ENCODE measurements at places on chromosomes 5 and 9.

DNA sequence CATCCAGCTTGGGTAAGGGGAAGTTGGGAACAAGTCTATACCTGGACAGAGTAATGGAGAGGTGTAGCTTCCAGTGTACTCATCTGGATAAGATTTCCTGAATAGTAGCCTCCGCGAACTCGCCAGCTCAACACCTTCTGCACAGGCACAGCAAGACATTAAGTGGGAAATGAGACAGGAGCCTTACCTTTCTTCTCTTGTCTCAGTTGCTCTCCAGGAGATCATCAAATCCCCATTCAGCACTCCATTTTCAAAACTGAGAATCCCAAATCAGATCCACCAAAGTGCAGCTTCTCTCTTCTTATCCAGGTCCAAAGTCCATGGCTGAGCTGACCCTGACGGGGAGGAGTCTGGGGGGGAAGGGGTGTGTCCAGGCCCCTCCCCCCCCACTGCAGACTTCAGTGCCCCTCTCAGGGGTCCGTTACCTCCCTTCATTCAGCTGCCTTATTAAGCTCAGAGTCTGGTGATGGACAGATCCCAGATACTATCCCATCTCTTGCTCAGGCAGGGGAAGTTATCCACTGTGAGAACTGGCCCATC, 5.9 kb upstream of the MGAT1 start:
- no peak for DNase-seq

DNA sequence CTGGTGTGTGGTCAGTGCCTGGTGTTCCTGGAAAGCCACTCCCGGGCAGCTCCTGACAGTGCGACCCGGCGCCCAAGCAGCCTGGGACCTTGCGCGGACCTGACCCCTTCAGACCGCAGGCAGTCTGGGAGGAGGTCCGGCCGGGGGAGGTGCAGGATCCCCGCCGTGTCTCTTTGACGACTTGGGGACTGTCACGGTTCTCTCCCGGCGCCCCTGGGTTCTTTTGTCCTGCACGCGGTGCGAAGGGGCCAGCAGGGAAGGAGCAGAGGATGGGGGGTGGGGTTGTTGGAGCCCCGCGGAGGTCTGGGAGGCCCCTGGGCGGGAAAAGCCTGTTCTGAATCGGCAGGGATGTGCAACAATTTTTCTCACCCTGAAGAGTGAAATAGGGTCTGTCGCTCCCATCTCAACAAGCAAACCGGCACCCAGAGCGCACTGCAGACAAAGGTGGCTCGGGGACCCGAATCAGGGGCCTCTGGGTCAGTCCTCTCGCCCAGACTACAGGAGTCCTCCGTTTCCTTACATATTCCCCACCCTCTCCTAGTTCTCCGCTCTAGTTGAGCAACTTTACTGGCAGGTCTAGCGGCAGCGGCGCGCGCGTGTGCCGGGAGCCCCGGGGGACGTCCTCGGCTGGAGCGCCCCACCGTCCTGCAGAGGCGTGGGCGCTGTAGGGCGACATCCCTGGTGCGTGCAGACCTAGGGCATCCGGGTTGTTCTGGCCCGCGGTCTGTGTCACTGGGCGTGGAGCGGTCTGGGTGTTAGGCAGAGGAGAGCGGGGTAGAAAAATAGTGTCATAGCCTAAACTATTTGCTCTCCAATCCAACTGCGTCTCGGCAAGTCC, 1.2 kb downstream of the VCAN start:
- DNase-seq = peak; percentile 62

GRCh38 chr5:64156261-64156660, 9.4 kb upstream of the RNF180 start:
- no peak for DNase-seq

DNA sequence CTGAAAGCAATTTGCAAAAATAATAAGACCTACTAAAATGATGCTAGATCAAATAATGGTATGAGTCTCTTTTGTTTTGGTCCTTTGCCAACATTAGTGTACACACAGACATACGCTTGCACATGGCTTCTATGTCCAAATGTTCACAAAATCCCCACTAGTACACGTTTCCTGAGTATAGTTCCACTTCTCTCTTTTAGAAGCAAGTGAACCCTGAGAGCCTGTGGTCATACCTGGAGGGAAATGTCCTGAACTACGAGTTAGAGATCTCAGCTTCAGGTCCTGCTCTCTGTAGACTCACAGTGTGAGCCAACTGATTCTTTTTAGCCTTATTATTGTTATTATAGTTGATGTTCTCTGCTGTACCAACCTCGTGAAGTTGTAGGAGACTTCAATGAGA, 47.3 kb upstream of the ACTBL2 start:
- no peak for DNase-seq

- no peak for DNase-seq
These were observed 190.1 kb downstream of the PAX5 start for GRCh38 chr9:36843964-36844363.

- no peak for DNase-seq
These were observed 15.9 kb downstream of the RFX3 start for GRCh38 chr9:3509926-3510325.

GRCh38 chr9:87659534-87660419, 66.1 kb upstream of the CTSL start:
- no peak for DNase-seq

- DNase-seq = no peak
These were observed 185.9 kb downstream of the DMRT2 start for GRCh38 chr9:1236061-1236460.

GRCh38 chr5:1505506-1506241, 18.1 kb downstream of the LPCAT1 start:
- DNase-seq = no peak

DNA sequence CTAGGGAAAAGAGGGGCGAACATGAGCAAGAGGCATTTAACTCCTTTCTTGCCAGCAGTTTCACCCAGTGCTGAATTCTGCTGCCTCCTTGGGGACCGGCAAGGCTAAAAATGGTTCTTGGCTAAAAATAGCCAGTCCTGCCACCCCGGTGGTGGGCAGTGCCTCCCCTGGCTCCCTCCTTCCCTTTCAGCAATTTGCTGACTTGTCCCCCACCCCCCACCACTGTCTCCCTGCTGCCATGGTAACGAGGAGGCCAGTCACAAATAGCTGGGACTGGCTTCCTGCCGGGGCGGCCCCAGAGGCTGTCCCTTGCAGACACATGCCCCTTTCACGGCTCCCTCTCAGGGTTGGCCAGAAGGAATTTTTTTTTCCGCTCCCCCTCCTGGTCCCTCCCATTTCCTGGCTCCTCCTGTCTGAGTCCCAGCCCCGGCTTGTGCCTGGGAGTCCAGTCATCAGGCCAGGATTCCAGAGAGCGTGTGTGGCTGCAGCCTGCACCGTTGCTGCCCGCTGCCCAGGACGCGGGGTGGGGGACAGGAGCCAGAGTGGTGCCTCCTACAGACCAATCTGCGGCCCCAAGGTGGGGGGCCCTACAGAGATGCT, 130.3 kb downstream of the RGS3 start:
- DNase-seq = peak; percentile 99

- no peak for DNase-seq
These were observed 91.0 kb downstream of the NNT start for GRCh38 chr5:43694027-43694426.

GRCh38 chr5:138792195-138792790, 39.1 kb downstream of the CTNNA1 start:
- DNase-seq = no peak

GRCh38 chr5:54663866-54664265, 146.3 kb downstream of the SNX18 start:
- DNase-seq = peak; percentile 85

GRCh38 chr5:2801577-2802525, 50.4 kb upstream of the IRX2 start:
- no peak for DNase-seq

GRCh38 chr5:131630963-131631350, 4.1 kb downstream of the RAPGEF6 start:
- peak; percentile 75 for DNase-seq

Data from ELR (cell line).